ENCODE measurements at places on chromosomes 11 and 22.

DNA sequence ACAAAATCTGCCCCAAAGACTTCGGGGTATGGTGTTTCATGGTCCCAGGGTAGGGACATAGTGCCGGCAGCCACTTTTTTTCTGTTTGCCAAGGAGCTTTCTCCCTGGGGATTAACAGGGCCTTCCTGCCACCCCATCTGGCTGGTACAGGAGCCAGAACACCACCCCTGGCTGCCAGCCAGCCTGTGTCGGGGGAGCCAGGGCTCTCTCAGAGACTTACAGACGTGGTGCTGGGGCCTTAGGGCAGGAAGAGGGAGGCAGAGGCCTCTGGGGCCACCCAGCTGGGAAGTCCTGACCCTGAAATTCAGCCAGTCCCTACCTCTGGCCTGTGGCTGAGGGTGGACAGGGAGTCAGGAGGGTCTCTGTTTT is 52.4 kb upstream of the CDON start:
- DNase-seq: no peak

GRCh38 chr11:56799691-56800210 is 51.3 kb upstream of the OR9G4 start:
- DNase-seq: no peak

DNA sequence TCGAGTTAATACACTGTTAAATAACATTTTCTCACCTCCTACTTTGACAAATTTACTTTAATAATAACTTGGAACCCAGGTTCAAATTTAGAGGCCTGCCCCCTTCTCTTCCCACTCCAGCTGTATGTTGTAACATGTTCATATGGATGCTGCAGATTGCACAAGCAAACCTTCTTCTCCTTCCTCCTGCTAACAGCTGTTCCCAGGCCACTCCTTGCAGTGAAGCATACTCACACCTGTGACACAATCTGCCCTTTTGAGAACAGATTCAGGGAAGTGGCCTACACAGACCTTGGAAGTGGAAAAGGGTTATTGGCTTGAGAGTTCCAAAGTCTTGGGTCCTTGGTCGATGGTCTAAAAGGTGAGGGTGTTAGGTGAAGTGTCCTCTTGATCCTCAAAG is 131.9 kb downstream of the TEAD1 start:
- DNase-seq: no peak

DNA sequence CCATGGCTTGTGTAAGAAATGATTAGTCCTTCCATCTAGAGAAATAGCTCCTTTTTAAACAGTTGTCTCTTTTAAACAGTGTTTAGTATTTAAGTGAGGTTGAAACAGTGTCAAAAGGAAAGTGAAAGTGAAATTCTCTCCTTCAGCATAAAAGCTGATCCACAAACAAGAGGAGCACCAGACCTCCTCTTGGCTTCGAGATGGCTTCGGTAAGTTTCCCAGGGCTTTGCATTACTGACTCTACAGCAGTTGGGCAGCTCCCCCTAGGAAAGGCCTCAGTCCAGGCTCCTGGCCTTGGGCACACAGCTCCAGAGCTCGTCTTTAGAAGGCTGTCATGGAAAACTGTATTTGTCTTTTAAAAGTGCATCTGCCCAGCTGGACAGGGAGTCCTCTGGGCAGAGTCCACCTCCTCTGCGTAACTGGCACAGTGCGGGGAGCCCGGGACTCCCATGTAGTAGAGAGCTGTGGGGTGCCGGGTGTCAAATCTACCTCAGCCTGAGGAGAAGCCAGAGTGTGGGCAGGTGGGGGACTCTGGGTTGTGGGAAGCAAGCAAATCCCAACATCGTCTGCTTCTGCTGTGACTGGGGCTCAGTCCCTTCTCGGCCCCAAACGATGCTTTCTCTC is at the start of gene PLAAT4:
Gene PLAAT4, plus strand, starts transcription at position 140 of the 624 bp plus-strand sequence. Its CDS starts 61 bp downstream, at position 201.
- peak; percentile 38 for DNase-seq

DNA sequence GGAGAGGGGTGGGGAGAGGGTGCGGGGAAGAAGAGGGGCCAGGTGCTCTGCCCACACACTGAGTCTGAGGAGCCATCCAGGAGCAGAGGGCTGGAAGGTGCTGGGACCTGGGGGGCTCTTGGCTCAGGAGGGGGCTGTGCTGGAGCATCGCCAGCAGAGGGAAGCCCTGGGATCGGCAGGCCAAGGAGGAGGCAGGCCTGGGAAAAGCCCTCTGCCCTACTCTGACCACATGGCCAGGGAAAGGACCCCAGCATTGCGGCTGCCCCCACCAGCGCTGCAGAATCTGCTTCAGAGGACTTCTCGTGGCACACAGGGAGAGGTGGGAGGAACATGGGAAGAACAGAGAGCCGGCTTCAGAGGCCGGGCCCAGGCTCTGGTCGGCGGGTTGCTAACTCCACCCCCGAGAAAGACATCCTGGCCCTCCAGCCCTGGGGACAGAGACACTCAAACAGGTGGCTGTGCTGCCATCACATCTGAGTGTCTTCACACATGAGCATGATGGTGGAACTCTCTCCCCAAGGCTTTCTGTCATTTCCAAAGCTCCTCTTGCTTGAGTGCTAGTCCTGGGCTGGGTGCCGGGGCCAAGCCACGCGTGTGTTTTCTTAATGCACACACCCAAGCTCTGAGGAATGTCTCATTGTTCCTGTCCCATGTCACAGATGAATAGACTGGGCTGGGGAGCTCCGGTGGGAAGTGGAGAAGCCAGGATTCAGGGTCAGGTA is 1378.0 kb downstream of the BRD1 start:
- DNase-seq: no peak

DNA sequence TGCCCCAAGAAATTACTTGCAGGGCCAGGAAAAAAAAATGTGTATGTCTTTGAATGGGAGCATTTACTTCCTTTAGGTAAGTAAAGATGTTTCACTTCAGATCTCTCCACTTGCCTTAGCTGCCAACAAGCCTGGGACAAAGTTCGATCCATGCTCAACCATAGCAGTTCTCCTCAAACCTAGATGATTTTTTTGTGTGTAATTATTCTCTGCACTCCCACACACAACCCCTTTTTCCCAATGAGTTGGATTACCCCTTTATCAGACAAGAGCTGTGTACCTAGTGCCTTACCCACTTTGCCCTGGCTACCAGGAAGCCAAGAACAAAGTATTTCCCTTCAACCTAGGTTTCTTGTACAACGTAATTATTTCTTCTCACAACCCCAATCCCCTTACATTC is 35.6 kb downstream of the TPBGL start:
- DNase-seq: no peak

DNA sequence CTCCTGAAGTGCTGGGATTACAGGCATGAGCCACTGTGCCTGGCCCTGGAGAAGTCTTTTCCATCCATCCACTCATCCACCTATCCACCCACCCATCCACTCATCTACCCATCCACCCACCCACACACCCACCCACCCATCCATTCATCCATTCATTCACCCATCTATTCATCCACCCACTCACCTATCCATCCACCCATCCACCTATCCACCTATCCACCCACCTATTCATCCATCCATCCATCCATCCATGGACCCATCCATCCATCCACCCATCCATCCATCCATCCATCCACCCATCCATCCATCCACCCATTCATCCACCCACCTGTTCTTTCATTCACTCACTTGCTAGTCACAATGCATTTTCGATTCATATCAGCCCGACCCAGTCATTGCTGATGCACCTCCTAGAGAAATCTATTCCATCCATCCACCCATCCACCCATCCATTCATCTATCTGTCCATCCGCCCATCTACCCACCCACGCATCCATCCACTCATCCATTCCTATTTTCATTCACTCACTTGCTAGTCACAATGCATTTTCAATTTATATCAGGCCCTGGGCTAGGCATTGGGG is 17.7 kb upstream of the SUN2 start:
- no peak for DNase-seq

GRCh38 chr11:44709966-44710365 is 16.8 kb upstream of the TSPAN18 start:
- DNase-seq: no peak

- no peak for DNase-seq
Measured at GRCh38 chr11:19890308-19890707, 177.7 kb downstream of the NAV2 start.

DNA sequence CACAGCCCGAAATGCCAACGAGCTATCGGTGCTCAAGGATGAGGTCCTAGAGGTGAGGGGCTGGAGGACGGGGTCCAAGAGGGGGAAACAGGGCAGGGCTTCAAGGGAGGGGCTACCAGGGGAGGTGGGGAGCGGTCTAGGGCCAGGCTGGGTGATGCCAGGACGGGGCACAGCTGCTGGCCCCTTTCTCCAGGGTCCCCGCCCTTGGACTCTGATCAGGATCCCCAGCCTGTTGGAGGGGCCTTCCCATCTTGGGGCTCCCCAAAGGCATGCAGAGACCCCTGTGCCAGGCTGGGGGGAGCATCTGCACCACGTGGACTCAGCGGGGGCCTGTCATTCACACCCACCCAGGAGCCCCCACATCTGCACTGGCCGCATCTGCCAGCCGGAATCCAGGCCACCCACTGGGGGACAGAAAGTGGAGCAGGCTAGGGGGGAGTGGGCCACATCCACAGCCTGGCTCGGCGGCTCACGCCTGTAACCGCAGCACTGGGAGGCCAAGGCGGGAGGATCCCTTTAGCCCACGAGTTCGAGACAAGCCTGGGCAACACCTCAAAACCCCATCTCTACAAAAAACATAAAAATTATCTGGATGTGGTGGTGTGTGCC is 18.9 kb downstream of the EPS8L2 start:
- DNase-seq: no peak
